ENCODE measurements at places on chromosomes 5 and 9.
A peak's percentile ranks its signal among the peaks of the same experiment; 100 is the strongest.

- DNase-seq = peak; percentile 73
Observed at GRCh38 chr5:146340260-146341081, 1.8 kb downstream of the POU4F3 start.

DNA sequence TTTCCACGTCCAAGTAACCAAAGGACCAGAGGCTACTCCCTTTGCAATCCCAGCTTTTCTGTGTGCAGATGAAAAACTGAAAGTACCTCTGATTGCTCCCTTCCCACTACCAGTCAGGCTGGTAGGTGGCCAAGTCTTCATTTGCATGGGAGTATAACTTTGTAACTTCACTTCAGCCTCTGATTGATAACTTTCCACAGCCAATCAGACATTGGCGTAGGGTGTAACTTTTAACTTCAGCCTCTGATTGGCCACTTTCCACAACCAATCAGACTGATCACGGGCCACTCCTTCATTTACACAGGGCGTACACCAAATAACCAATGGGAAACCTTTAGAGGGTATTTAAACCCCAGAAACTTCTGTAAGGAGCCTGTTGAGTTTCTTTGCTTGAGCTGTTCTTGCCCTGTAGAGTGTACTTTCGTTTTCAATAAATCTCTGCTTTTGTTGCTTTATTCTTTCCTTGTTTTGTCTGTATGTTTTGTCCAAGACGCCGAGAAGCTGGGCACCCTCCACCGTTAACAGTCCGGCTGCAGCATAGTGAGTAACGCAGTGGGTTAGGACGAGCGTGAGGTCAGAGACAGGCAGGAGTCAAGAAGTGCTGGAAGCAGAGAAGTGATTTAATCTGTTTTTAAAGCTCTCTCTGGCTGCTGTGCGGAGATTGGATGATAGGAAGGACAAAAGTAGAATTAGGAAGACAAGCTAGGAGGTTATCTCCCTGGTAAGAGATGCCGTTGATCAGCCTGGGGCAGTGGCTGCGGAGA, 3.5 kb upstream of the EXOSC2 start:
- peak; percentile 95 for DNase-seq

- DNase-seq = no peak
Observed at GRCh38 chr5:150661821-150662596, 958 bp downstream of the MYOZ3 start.

DNA sequence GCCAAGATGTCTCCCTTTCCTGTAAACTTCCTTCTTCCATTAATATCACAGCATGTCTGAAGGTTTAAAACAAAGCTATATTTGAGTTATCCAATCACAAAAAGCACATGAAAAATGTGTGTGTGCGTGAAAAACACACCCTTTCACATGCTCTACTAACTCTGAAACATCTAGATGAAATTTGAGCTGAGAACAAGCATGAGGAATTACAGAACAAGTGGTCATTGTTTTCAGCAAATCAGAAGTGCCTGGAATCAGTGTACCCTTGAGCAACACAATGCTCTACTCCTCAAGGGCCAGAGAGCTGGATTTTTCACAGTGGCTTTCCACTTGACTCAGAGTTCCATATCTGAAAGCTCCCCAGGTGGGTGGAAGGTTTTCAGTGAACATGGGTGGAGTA, 255.9 kb downstream of the PSAT1 start:
- DNase-seq = no peak
